AG04450 (cell line): ENCODE measurements at places on chromosomes 2 and 18. TPM values are rescaled to one million over a fixed set of nuclear protein-coding genes. Genes with fewer than 3 reads are reported as not detected.

DNA sequence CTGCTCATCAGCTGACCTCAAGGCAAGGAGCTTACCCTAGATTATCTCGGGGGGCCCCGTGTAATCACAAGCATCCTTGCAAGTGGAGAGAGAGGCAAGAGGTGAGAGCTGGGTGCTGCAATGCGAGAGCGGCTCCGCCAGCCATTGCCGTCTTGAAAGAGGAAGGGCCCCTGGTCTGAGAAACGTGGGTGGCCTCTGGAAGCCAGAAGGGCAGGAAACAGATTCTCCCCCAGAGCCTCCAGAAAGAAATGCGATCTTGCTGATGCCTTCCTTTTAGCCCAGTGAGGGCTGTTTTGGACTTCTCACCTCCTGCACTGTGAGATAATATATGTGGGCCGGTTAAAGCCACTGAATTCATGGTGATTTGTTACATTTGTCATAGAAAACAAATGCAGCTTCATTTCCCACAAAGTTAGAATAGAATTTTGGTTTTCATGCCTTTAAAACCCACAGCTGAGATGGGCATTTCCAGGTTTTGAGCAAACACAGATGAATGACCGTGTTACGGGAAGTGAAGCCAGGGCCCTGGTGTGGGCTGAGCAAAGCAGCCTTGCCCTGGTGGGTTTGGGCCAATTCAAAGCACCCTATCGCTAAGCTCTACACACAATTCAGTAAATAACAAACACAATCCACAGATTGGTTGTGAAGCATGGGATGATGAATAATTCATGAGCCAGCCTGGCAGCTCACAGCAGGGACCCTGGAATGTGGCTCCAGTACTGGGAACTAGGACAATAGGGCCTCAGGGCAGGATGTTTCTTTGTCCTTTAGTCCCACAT lies 319.9 kb upstream of the HS6ST1 start:
- no peak for DNase-seq

- DNase-seq: no peak
These were observed 4.9 kb upstream of the WNT10A start for GRCh38 chr2:218875692-218876246.

Gene CFAP210
- polyA plus RNA-seq: not detected in 2 replicates

Gene DAW1
- polyA plus RNA-seq: 0.12 and 0.25 TPM in 2 replicates

Gene SH3RF3
- polyA plus RNA-seq: 5.7 and 7.0 TPM in 2 replicates

DNA sequence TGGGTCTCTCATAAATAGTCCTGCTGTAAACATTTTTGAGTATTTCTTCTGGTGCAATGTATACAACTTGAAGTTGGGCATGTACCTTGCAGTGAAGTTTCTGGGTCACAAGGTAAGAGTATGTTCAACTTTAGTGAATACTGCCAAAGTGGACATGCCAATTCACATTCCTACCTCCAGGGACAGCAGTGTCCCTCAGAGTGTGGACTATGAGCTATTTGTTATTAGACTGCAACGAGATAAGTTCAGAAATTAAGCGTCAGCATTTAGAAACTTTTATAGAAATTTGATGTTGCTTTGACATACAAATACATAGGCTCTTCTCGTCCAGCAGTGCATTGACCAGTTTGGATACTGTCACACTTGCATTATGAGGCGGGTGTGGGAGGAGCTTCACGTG lies 7.2 kb upstream of the ACKR3 start:
- no peak for DNase-seq
